ENCODE measurements at places on chromosomes 16 and 17.

DNA sequence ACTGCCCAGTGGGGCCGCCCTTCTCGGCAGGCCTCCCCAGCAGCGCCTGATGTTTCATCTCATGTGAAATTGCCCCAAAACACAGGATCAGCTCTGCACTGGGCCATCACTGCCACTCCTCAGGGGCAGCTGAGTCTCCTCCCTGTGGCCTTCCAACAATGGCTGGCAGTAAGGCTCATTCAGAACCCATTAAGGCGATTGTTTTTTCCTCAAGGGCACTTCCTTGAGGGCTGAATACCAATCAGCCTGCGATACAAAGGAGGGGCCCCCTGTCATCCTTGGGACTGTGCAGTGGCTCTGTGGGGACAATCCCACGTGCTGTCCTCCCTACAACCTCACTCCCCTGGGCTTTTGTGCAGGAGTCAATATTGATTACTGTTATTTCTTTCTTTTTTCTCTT lies 47.5 kb downstream of the XYLT1 start:
- DNase-seq: no peak

DNA sequence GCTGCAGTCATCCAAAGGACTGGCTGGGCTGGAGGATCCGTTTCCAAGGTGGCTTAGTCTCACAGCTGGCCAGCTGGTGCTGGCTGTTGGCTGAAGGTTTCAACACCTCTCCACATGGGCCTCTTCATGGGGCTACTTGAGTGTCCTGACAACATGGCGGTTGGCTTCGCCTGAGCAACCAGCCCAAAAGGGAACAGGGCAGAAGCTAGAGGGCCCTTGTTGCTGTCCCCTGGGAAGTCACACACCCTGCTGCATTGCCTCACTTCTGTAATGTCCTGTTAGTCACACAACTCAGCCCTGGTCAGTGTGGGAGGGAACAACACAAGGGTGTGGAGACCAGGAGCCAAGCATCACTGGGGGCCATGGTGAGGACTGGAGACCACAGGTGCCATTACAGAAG lies 36.6 kb downstream of the C16orf78 start:
- no peak for DNase-seq

DNA sequence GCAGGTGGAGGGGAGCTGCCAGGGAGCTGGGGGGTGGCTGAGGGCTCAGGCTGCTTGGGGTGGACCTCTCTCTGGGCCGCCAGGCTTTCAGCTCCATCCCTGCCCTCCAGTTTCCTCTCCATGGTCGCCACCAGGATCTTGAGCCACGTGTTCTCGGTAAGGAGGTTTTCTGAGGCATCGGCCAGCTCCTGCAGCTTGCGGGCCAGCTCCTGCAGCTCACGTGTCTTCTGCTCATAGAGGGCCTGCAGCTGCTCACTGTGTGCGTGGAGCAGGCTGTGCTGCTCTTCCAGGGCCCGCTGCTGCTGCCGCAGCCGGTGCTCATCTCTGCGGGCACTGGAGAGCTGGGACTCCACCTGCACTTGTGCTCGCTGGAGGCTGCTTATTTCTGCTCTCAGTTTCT lies 11.0 kb downstream of the SNN start:
- no peak for DNase-seq

- DNase-seq: no peak
Observed at GRCh38 chr16:53741546-53741945, 37.6 kb downstream of the FTO start.

DNA sequence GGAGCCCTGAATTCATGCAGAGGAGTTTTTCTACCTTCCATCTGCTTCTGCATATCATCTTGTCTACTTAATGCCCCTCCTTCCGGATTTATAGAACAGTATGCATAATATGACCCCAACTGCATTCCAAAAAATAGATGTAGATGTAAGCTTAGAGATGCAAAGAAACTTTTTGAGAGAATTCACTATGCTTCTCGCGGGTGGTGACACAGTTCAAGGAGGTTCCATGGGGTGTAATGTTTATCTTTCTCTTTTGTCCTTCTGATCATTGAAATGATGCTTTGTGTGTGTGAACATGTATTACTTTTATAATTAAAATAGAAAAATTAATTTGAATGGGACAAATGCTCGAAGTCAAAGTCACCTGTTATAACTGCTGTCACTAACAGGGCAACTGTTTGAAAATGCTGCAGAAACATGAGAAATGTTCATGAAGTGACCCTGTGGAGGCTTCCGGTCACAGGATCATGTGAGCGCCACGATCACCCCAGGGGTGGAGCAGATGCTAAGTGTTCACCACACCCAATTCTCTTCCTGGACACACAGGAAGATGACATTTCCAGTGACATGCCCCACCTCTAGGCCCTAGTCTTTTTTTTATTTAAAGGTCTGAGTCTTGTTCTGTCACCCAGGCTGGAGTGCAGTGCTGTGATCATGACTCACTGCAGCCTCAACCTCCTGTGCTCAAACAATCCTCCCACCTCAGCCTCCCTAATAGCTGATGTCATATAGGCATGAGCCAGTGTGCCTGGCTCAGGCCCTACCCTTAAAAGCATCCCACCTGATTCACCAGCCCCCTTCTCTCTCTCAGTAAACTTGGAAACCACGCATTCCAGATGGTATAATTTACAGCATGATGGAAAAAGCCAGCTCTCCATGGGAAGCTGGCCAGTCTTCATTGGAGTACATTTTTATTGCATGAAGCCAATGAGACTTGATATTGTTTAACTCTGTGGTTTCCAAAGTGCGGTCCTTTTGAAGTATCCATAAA lies 21.0 kb upstream of the AGRP start:
- no peak for DNase-seq

- no peak for DNase-seq
Observed at GRCh38 chr17:19386051-19386929, 700 bp downstream of the MFAP4 start.

DNA sequence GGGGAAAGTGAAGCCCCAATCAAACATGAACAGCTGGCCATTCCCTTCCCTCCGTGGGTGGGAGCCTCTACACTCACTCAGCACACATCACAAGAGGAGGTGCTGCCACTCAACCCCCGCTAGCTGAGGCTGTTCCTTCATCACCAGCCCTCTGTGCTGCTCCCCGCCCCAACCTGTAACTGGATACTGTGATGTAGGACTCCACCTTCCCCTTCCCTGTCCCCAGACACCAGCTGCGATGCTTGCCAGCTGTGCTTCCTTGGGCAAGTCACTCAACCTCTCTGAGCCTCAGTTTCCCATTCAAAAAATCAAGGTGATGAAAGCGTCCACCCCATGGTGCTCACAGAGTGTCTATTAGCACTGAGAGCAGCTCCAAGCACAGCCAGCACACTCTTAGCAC lies 273.2 kb downstream of the MRTFB start:
- DNase-seq: no peak

DNA sequence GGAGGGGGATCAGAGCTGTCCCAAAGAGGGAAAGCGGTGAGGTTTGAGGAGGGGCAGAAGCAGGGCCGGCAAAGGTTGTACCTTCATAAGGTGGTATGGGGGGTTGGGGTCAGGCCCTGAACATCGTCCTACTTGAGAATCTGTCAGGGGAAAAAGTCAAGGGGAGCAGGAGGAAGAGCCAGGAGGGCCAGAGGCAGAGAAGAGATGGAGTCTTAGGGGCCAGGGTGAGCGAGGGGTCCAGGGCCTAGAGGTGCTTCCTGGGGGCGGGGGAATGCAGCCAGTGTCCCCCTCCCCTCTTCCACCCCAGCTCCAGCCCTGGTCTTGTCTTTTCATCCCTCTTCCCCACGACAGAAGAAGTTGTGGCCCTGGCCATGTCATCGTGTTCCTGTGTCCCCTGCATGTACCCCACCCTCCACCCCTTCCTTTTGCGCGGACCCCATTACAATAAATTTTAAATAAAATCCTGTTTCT lies 1.3 kb upstream of the PRRT2 start:
- no peak for DNase-seq

GRCh38 chr16:88640039-88640495 lies 1.7 kb downstream of the IL17C start:
- no peak for DNase-seq

GRCh38 chr17:74864866-74865395 lies 5.2 kb upstream of the GRIN2C start:
- peak; percentile 80 for DNase-seq

- no peak for DNase-seq
Observed at GRCh38 chr17:49676276-49676868, 1.5 kb downstream of the SPOP start.

GRCh38 chr17:21034340-21035235 lies 8.2 kb downstream of the USP22 start:
- no peak for DNase-seq

Data from stimulated activated CD4-positive, alpha-beta T cell treated with anti-CD3 and anti-CD28 coated beads, Interleukin-2, amount 100 ng/mL, for 24 hours (primary cell).